ENCODE measurements at places on chromosomes 1 and 21.

DNA sequence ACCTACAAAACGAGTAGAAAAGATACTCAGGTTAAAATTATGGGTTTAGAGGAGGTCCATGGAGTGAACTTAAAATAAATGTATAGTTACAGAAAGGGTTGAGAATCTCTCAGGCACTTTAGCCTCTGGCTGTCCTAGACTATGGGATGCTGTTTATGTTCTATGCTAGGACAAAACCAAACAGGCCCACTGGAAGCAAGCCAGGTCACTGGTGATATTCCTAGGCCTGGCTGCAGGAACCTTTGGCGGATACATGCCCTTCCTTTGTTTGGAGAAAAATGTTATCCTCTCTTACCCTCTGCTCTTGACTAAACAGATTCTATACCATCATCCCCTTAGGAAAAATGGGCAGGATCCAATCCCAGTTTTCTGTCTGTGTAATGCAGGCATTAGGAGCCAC, 90.7 kb upstream of the DUSP10 start:
- no peak for DNase-seq

DNA sequence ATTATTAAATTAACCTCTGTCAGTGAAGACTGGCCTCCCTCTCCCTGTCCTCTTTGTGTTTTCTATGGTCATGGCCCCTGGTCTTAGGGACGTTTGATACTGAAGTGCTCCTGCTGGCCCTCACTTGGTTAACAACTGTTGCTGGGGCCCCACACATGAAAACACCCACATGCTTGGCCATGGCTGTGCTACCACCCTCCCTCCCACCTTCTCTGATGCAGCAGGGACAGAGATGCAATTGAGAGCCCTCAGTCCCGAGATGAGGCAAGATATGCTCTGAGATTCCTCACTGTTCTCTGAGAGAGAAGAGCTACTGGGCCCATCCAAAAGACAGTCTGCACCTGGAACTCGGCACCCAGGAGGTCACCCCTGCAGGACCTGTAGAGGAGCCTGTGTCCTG, 33.3 kb downstream of the NCMAP start:
- DNase-seq: no peak

DNA sequence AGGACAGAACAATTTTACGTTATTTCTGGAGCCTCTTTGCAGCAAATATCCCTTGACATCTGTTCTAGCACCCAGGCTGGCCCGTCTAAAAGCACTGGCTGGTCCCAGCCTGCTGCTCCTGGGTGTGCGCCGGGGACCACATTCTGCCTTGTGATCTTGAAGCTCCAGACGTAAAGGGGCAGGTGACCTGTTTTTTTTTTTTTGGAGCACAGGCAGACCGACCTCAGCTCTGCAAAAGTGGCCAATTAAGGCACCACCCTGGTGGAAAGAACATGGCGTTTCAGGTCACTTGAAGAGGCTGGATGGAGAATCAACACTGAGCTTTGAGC, 13.8 kb upstream of the CAMTA1 start:
- DNase-seq: no peak

GRCh38 chr1:105100102-105100501, 1350.4 kb downstream of the AMY1C start:
- no peak for DNase-seq

GRCh38 chr21:44885615-44886014, 12.1 kb upstream of the PTTG1IP start:
- DNase-seq: no peak

DNA sequence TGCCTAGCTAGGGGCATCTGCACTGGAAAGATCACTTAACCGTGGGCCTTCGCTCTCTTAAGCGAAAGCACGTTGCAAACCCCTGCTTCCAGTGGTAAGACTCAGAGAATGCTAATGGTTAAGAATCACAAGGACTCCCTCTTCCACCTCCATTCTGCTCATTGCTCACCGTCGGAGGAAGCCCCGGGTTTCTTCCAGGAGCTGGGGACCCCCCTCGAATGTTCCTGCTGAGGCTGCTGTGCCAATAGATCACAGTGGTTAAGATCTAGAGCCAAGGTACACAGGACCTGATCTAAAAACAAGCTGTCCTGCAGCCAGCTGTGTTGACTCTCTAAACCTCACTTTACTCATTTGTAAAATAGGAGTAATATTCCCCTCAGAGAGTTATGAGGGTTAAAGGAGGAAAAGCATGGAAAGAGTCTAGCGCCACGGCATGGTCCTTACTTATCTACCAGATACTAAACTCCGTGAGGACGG, 765 bp downstream of the VAMP3 start:
- no peak for DNase-seq

- no peak for DNase-seq
These were observed 54.4 kb downstream of the EVI5 start for GRCh38 chr1:92730476-92730875.

DNA sequence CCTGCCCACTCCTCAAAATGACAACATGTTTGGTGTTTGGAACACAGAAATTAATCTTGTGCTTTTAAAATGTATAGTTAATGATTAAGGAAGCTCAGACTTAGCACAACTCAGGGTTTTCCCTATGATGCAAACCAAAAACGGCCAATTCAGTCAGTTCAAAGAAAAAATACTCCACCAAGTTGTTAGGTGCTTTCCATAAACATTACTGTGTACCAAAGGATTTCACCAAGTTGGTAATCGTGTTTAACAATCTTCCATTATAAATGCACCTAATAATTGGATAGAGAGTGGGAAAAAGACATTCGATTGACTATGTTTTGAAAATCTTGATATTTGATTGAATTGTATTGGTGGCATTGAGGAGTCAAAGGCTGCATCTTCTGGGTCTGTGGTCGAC, 33.3 kb upstream of the DUSP10 start:
- DNase-seq: no peak

DNA sequence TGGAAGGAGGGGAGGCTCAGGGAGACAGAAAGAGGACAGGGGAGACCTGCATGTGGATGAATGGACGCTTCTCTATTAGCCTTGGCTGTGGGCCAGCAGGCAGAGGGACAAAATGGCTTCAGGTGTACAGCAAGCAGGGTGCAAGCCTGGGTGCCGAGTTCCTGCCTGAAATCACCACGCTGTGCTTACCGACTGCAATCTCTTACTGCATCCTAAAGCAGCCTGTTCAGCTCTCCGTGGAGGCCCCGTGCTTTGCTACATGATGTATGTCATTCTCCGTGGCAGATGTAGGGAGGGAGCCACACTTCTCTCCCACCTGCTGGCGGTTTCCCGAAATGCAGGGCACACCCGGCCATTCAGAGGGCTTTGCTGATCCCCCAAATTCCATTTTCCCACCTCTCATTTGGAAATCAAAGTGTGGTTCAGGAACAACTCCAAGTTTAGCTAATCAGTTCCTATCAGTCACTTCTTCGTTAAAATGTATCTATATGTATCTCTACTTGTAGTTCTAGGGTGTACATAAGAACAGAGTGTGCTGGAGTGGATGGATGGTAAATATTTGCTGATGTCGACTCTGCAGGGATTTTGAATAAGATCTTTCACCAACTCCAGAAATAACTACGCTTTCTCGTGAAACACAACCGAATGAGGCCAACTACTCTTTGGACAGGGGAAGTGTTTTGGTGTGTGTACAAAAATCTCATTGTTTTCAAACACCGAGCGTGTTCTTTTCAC, 122.3 kb upstream of the BACE2 start:
- DNase-seq: no peak

GRCh38 chr1:193326296-193326695, 139.9 kb upstream of the B3GALT2 start:
- DNase-seq: no peak

GRCh38 chr21:40620386-40621145, 226.4 kb downstream of the DSCAM start:
- no peak for DNase-seq

DNA sequence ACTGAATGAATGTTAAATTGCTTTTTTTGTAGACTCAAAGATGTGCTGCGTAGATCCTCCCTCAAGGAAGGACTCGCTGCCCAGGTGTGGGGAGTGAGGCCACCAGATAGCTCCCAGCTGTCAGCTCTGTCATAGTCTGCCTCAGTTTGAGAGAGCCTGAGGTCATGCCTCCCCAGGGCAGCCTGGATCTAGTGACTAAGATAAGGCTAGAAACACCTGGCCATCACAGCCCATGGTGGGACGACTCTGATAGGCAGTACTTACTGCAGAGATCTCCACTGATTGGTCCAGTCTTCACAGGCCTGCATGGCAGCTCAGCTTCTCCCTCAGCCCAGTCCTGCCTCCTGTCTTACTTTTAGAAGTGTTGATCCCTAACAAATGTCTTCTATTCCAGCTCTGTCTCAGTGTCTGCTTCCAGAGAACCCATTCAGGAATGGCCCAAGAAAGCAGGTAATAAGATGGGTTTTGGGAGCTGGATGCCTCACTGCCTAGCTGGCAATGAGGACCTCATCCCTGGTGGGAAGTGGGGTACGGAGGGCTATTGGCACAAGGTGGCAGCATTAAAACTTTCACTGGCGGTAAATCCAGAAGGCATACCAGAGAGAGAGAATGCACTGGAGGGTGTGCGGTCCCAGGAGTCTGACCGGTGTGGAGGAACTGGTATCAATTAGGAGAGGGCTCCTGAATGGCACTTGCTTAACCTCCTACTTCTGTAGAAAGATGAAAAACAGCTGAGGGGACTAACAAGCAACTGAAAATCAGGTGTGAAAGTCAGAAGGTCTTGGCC, 55.3 kb upstream of the GPR37L1 start:
- no peak for DNase-seq

Data from retinal pigment epithelial cell (primary cell).